Activated naive CD4-positive, alpha-beta T cell treated with anti-CD3 and anti-CD28 coated beads for 36 hours (primary cell): ENCODE measurements at places on chromosomes 6 and 20. TPM values are rescaled to one million over a fixed set of nuclear protein-coding genes. Genes with fewer than 3 reads are reported as not detected.

- DNase-seq, result no peak
These were observed 137.3 kb downstream of the CCDC170 start for GRCh38 chr6:151630991-151631655.

DNA sequence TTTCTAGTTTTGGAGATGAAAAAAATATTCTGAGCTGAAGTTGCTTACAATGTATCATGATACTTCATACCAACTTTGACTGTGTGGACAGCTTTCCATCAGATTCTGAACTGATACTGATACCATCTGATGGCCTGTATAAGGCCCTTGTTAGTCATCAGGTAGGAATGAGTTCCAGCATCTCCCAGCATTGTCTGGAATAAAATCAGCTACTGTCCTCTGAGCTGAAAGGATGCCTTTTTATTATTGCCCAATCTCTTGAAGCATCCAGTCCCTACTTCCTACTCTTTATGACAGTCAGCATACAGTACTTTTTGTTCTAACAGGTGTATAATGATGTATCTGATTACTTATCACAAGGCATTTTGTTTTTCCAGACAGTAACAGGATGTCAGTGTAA, 70.6 kb upstream of the EYA4 start:
- DNase-seq, result no peak

DNA sequence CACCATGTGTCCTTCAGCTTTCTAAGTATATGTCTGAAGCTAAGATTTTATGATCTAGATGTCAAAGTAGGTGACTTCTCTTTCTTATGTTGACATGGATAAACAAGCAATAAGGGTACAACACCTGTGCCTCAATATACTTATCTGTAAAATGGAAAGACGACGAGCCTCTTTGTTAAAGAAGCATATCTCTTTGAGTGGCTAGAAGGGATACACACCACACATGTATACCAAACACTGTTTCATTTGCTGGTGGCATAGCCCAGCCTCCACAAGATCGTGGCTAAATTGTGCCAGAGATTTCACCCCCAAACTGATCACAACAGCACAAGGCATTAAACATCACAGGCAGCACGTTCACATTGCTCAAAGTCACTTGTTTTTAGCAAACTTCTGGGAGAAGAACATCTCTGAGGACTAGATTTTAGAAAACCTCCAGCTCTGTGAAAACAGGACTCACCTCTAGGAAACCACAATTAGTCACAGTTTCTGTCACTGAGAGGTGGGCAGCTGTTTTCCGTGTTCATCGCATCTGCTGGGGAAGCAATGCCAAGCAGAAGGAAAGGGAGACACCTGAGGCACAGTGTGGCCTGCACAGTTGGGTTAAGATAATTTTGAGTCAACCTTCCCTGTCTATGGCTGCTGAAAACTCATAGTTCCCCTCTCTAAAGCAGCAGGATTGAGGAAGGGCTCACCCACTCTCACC, 263.0 kb upstream of the PLCB4 start:
- DNase-seq, result no peak

Gene SLC26A8
- not detected for total RNA-seq
